ENCODE measurements at places on chromosomes 13 and 19.

GRCh38 chr13:109154546-109154945, 525.1 kb downstream of the MYO16 start:
- no peak for DNase-seq
- H3K4me3 ChIP-seq, result no peak overlapping the region
- H3K36me3 ChIP-seq, result no peaks in the 10 kb centered on the region
- H3K4me1 ChIP-seq, result no peaks in the 10 kb centered on the region

DNA sequence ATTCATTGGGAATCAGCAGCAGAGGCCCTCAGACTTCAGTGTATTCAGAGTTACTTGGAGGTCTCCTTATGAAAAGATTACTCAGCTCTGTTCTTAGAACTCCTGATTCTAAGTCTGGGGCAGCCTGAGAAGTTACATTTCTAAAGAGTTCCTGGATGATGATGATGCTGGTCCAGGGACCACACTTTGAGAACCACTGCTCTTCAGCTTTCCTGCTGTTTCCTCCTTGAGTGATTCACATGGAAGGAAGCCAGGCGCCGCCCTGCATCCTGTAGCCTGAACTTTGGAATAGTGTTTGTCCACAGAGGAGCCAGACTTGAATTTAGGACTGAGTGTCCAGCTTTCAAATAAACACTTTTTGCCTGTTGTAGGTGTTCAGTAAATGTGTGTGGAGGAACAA, 2.9 kb downstream of the CEBPG start:
- H3K4me3 ChIP-seq, result no peak overlapping the region
- H3K27me3 ChIP-seq, result no peaks in the 10 kb centered on the region
- peaks cover 40% of the 10 kb centered on the region for H3K4me1 ChIP-seq
- peaks cover 12% of the 10 kb centered on the region for H3K36me3 ChIP-seq

GRCh38 chr13:20337884-20338551, 105.9 kb upstream of the GJB6 start:
- no peak for DNase-seq
- H3K27ac ChIP-seq, result no peak overlapping the region
- no peak overlapping the region for H3K4me3 ChIP-seq
- H3K27me3 ChIP-seq, result no peaks in the 10 kb centered on the region
- no peaks in the 10 kb centered on the region for H3K36me3 ChIP-seq

GRCh38 chr19:16470541-16470910, 1.2 kb downstream of the EPS15L1 start:
- no peaks in the 10 kb centered on the region for H3K27me3 ChIP-seq
- DNase-seq, result no peak
- peaks cover 38% of the 10 kb centered on the region for H3K4me1 ChIP-seq
- no peak overlapping the region for H3K27ac ChIP-seq

DNA sequence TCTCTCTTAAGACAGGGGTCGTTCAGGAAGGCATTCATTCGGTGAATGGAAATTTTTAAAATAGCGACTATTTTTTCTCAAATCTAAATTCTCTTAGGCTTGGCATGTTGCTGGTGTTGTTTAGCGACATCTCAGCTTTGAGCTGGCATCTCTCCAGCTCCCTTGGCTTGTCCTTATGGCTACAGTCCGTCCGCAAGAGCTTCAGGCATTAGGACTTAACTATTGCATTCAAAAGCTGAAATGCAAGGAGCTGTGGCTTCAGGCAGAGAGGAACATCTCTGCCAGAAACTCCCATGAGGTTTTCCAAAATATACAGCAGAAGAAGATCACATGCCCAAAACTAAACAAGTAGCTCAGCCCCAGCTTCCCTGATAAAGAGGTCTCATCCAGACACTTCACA, 578.5 kb downstream of the EFNB2 start:
- H3K4me1 ChIP-seq, result no peaks in the 10 kb centered on the region
- DNase-seq, result no peak
- H3K36me3 ChIP-seq, result no peaks in the 10 kb centered on the region
- H3K27me3 ChIP-seq, result no peaks in the 10 kb centered on the region
- no peak overlapping the region for H3K27ac ChIP-seq

DNA sequence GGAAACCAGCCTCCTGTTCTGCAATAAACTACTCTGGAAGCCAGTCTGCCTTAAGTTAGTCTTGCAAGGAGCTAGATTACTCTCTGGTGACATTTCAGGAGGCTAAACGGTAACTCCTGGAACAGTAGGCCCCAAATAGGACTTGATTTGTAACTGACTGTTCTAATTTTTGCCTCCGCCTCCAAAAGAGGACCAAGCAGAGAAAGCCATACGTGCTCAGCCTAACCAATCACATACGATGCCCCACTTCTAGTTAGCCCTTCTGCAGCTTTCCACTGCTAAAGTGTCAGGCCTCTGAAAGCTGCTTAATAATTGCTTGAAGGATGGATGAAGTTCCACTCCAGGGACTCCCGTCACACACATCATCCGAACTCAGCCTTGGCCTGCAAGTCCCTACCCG, 744 bp downstream of the ZNF805 start:
- H3K36me3 ChIP-seq, result peaks cover 21% of the 10 kb centered on the region
- H3K4me1 ChIP-seq, result peaks cover 32% of the 10 kb centered on the region
- peak overlapping the region; percentile 89 for H3K4me3 ChIP-seq
- no peak for DNase-seq
- no peaks in the 10 kb centered on the region for H3K27me3 ChIP-seq

GRCh38 chr19:18408053-18408476, 10.6 kb upstream of the LRRC25 start:
- H3K4me1 ChIP-seq, result peaks cover 6% of the 10 kb centered on the region
- H3K36me3 ChIP-seq, result no peaks in the 10 kb centered on the region
- no peak for DNase-seq
- no peak overlapping the region for H3K27ac ChIP-seq
- H3K4me3 ChIP-seq, result no peak overlapping the region

- peak within 1 kb of the TSS; percentile 81 for H3K27ac ChIP-seq
- peaks cover 43% of the 10 kb centered on the region for H3K4me1 ChIP-seq
- DNase-seq, result peak; percentile 97
- H3K36me3 ChIP-seq, result no peaks in the 10 kb centered on the region
- no peaks in the 10 kb centered on the region for H3K27me3 ChIP-seq
Observed at GRCh38 chr19:58380662-58381459, at the start of gene ZNF837. Gene ZNF837, minus strand, starts transcription at chr19:58381030. Its CDS starts 11,698 bp downstream, at chr19:58369332.

All from CD4-positive, alpha-beta T cell (primary cell).